Epithelial cell of esophagus (primary cell): ENCODE measurements at places on chromosomes 1 and 21.

DNA sequence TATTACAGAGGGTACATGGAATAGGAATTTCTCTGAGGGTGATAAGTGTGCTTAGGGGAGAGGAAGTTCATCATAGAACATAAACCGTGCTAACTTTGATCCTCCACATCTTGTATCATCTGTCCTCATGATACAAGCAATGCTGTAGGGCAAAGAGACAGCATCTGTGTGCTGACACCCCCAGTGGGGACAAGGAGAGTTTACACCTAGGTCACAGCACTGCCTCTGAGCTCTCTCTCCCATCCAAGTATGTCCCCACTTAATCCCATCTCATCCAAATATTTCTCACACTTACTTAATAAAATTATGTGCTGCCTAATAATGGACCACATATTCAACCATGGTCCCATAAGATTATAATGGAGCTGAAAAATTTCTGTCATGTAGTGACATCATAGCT is 4.3 kb upstream of the TEDDM1 start:
- no peak for DNase-seq

GRCh38 chr21:16605597-16605996 is 875.8 kb downstream of the USP25 start:
- no peak for DNase-seq

DNA sequence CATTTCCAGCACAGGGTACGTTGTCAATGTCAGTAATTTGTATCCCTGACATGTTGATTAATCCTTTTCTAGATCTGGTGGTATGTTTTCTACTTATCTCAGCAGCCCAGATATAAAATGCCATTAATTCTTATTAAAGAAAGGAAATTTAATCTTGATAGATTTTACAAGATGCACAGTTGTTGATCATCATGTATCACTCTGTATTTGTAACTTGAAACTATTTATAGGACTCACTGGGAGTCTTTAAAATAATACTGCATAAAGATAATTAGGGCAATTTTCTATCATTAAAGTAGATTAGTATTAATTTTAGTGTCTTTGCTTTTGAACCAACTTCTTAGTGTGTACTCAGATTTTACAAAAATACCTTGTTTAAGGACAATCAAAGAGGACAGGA is 84.9 kb downstream of the GREM2 start:
- DNase-seq = no peak

DNA sequence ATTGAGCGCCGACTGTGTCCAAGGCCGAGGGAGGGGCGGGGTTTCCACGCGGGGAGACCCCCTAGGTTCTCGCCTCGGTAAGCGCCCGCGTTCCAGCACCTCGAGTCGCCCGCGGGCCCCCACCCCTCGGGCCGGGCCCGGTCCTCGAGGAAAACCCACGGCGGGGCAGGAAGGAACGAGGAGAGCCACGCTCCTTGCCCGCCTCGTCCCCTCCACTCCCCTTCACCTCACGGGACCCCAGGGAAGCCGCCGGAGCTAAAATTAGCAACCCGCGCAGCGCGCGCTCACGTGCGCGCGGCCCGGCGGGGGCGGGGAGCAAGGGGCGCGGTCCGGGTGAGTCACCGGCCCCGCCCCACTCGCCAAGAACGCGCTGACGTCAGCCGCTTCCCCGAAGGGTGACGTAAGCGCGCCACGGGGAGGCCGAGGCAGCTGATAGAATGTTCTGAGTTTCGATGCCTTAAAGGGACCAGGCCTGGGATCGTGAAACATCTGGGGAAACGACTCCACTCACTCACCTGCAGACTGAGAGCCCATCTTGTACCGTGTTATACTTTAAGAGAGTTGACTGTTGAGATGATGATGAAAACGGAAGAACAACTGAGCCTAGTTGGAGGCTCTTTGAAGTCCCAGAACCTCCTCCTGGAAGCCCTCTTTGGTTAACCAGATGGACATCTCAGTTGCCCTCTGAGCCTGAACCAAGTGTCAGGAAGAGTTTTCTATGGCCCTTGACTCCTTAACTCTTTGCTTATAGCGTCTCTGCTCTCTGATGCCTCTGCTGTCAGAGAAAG is 49.7 kb upstream of the ATF3 start:
- DNase-seq = peak; percentile 94

DNA sequence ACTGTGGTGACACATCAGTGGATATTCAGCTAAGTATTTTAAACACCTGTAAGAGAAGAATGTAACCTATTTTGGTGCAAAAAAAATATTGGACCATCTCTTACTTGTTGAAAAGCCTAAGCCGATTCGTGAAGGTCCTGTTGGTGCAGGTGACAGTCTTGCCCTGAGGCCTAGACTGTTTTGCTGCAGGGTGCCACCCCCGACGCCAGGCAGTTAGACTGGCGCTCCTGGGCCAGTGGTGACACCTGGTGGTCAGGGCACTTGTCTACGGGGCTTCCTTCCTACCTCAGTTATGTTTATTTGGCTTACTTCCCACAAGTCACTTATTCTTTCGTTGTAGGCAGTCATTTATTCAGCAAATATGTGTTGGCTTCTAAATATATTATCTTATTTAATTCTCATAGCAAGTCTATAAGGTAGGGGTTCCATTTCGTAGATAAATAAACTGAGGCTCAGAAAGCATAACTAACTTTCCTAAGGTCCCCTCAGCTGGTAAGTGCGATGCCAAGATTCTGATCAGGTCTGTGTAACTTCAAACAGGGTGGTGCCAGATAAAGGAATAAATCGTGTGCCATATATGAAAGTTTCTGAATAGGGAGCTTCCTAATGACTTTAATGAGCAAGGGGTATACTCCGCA is 1.9 kb downstream of the EEIG2 start:
- peak; percentile 65 for DNase-seq

- no peak for DNase-seq
Measured at GRCh38 chr1:94909486-94909885, 17.4 kb downstream of the CNN3 start.

- DNase-seq = no peak
Measured at GRCh38 chr1:38558500-38559445, 300.8 kb downstream of the RRAGC start.

GRCh38 chr1:44719318-44719717 is 11.7 kb downstream of the RNU5D-1 start:
- DNase-seq = no peak

DNA sequence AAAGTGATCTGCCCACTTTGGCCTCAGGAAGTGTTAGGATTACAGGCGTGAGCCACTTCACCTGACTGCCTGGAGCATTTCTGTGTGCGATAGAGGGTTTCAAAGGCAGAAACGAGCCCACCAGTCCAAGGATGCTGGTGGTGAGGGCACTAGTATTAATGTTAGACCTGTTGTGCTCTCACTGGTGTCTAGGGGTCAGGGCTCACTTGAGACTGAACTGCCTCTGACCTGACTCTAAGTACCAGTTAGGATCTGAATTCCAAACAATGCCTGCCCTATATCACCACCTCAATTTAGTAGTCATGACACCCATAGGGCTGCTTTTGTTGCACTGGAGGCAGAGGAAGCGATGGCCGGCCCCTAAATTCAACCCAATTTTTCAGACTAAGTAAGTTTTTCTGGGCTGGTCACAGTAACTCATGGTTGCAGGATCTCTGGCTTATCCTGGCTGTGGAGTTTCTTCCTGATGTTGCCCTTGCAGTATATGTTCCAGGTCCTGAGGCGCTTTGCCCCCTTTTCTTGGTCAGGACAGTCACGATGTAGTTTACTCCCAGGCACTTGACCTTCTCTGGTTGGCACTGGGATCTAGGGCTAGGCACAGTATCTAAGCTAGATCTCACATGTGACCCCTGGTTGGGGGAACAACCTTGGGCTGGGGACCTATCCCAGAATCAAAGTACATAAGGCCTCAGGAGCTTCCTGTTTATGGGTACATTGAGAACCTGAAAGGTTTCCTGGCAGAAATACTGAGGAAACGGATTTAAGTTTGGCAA is 4.5 kb downstream of the CCDC17 start:
- no peak for DNase-seq

DNA sequence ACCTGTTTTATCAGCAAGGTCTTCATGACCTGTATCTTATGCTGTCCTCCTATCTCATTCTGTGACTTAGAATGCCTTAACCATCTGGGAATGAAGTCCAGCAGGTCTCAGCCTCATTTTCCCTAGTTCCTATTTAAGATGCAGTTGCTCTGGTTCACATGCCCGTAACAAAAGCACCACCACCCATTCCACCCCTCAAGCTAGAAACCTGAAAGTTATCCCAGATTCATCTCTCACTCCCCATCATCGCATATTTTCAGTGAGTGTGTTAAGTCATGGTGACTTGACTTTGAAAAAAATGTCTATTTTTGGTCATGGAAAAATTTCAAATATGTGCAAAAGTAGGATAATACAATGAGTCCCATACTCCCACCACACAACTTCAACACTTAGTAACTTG is 11.7 kb downstream of the HMGN2 start:
- no peak for DNase-seq
